ENCODE measurements at places on chromosomes 16 and 17.

GRCh38 chr16:50816901-50817555 is 75.1 kb downstream of the CYLD start:
- DNase-seq, result no peak

DNA sequence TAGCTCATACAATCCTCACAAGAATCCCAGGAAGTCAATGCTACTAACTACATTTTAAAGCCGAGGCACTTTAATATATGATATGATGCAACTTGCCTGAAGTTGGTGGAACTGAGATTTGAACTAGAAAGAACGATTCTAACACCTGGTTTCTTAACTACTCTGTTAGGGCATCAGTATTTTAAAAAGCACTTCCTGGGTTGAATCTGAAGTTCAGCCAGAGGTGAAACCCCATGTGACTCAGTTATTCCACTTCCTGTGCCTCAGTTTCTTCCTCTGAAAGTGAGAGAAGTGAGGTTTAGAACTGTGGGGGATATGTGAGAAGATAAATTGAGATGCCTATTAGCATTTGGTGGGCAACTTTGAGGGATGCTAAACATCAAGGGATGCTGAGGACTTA is 129.4 kb upstream of the ANKFN1 start:
- no peak for DNase-seq

- DNase-seq, result peak; percentile 23
Observed at GRCh38 chr17:83103200-83103942, 24.0 kb downstream of the METRNL start.

DNA sequence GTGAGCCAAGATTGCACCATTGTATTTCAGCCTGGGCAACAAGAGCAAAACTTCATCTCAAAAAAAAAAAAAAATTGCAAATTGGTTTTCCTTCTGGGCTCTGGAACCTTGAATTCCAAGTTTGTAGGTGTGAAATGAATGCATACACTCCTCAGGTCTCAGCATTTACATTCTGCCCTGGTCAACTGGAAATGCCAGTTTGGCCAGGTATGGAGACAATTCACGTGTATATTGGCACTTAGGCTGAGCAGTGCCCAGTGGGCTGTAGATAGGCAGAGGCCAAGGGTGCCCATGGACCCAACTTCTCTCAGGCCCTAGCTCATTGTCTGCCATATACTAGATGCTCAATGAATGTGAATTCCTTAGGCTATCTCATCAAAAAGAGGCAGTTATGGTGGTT is 15.7 kb downstream of the PDILT start:
- DNase-seq, result no peak

- no peak for DNase-seq
Observed at GRCh38 chr17:13822700-13823099, 221.0 kb upstream of the HS3ST3A1 start.

DNA sequence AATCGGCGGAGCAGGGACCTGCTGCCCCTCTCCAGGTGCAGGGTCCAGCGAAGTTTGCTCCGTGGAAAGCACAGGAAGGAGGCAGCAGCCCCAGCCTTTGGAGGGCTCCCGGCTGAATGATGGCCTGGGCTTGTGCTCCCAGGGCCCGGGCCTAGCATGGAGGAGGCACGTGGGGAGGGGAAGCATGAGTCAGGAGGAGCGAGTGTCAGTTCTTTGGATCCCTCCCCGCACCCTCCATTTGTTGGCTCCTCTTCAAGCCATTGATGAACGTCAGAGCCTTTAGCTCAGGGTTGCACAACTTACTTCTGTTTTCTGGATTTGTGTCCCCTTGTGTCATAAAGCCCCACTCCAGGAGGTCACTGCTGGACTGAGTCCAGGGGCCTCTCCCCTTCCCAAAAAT is 25.8 kb downstream of the TTYH2 start:
- DNase-seq, result no peak

DNA sequence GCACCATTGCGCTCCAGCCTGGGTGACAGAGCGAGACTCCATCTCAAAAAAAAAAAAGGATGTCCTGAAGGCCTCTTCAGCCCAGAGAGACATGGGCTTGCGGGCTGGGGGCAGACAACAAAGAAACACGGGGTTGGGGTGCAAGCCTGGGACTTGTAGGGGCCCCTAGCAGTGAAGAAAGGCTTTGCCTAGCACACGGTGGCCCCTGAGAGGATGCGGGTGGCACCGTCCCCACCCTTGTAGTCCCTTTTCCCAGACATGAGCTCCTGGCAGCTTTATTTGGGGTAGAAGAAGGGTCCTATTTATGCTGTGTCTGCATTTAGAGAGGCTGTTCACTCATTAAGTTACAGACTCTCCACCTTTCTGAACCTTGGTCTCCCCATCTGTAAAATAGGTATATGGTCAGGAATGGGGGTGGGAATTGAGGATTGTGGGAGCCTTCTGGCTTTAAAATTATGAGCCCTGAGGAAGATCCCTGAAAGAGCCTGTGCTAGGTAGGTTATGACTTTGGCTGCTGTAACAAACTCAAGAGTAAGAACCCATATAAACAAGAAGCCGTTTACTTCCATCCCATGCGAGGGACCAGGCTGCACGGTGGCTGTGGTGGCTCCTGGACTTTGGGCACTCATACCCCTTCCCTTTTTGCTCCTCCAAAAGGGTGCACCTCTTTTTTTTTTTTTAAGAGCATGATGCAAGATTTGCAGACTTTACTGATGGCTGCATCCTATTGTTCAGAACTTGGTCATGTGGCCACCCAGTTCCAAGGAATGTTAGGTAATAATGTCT is 20.6 kb upstream of the ADGRG1 start:
- DNase-seq, result no peak

GRCh38 chr16:12723681-12724080 is 80.0 kb downstream of the CPPED1 start:
- no peak for DNase-seq

DNA sequence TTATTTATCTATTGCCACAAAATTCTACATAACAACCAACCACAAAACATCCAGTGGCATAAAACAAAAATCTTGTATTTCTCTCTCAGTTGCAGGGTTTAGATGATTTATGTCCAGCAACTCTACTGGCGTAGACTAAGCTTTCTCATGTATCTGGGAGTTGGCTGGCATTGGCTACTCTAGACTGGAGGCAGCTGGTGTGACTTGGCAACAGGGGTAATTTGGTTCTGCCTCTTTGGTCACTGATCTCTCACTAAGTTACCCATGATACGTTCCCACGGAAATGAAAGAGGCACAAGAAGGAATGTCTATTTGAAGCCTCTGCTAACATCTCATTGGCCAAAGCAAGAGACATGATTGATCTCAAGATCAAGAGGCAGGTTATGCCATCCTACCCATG is 144.0 kb downstream of the HS3ST3B1 start:
- DNase-seq, result no peak

DNA sequence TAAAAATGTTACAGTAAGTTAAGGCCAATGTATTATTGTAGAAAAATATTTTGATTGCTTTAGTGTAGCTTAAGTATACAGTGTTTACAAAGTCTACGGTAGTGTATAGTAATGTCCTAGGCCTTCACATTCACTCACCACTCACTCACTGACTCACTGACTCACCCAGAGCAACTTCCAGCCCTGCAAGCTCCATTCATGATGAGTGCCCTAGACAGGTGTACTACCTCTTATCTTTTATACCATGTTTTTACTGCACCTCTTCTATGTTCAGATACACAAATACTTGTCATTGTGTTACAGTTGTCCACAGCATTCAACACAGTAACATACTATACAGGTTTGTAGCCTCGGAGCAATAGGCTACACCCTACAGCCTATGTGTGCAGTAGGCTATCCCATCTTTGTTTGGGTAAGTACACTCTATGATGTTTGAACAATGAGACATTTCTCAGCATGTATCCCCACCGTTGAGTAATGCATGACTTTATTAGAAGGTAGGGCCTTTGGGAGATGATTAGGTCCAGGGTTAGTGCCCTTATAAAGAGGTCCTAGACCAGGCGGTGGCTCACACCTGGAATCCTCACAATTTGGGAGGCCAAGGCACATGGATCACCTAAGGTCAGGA is 117.8 kb downstream of the SLC39A11 start:
- DNase-seq, result no peak

GRCh38 chr17:65898651-65899050 is 293.3 kb downstream of the CEP112 start:
- DNase-seq, result no peak

All from putamen (tissue), 1 donor.